Stimulated activated CD4-positive, alpha-beta T cell treated with anti-CD3 and anti-CD28 coated beads, Interleukin-15, amount 100 ng/mL, for 1 hour (primary cell): ENCODE measurements at places on chromosomes 13 and 19.

GRCh38 chr19:23116802-23117571, at the start of gene ZNF730:
ZNF730 (plus strand) TSS chr19:23117025; CDS start chr19:23117174, 149 bp downstream.
- DNase-seq: no peak

DNA sequence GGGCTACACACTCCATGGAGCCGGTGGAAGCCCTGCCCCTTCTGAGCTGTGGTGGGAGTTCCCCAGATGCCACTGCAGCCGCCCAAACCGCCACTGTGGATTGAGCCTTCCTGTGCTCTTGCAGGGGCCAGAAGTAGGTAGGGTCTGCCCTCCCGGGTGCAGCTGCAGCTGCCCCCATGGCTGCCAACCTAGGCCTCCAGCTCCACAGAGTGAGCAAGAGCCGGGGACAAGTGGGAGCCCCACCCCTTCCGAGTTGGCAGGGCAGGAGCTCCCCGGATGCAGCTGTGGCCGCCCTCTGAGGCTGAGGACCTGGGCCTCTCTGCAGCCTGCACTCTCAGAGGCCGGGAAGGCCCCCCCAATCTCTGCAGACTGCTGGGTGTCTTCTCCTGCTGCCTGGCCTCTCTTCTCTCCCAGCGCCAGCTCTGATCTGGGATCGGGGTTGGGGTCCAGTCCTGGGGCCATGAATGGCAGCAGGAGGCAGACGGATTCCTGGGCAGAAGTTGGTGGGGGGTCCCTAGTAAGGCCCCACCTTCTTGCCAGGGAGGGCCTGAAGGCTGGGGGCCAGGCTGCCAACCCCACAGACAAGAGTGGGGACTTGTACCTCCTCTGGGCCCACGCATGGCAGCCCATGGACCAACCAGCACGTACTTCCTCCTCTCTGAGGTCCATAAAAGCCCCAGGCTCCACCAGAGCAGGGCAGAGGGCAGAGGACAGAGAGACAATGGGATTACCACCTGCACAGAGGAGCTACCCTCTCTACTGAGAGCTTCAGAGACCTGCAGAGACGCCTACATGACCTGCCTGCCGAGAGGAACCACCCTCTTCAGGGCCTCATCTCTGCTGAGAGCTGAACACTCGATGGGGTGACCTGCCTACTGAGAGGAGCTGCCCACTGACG, 28.9 kb downstream of the AP2S1 start:
- peak; percentile 40 for DNase-seq

GRCh38 chr13:48230541-48230940, 2.5 kb upstream of the ITM2B start:
- DNase-seq: no peak

DNA sequence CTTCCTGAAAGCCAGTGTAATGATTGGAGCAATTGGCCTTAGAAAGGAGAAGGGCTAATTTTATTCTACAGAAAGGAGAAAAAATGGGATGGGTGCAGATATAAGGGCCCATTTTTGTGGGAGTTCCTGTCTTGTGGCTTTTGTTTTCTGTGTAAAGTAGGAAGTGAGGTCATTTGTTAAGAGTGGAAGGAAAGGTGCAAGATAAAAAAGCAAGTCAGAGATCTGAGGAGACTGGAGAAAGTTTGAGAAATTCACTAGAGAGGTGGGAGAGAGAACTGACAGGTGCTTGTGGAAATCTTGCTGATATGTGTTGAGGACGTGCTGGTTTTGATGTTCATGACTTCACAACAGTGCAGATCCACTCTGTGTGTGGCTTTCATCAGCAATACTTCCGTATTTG, 349.4 kb downstream of the DLEU7 start:
- no peak for DNase-seq

- DNase-seq: no peak
Measured at GRCh38 chr19:10648360-10648759, 5.8 kb upstream of the ILF3 start.

DNA sequence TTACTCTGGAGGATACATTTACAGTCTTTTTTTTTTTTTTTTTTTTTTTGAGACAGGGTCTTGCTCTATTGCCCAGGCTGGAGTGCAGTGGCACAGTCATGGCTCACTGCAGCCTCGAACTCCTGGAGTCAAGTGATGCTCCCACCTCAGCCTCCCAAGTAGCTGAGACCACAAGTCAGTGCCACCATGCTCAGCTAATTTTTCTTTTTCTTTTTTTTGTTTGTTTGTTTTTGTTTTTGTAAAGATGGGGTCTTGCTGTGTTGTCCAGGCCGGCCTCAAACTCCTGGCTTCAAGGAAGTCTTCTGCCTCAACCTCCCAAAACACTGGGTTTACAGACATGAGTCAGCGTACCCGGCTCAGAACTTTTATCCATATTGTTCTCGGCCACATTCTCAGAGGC, 64.5 kb downstream of the INSR start:
- DNase-seq: no peak

DNA sequence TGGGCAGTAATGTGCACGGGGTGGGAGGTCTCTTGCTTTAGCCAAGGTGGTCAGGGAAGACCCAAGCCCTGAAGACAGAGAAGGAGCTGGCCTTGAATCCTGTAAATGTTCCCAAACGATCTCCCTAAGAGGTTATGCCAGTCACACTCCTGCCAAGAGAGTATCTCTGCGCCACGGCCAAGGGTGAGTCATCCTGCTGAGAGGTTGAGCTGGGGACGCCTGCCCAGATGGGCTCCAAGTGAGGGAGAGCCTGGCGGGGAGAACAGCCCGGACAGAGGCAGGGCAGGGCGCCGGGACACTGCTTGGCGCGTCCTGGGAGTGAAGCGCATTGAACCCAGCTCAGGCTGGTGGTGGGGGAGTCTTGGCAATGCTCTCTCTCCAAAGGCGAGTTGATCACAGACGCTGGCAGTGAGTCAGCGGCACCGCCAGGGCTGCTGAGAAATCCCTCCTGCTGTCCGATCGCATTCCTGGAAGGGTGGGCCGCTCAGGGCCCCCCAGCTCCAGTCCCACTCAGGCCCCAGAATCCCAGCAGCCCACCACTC, 16.4 kb downstream of the SULT2B1 start:
- no peak for DNase-seq

DNA sequence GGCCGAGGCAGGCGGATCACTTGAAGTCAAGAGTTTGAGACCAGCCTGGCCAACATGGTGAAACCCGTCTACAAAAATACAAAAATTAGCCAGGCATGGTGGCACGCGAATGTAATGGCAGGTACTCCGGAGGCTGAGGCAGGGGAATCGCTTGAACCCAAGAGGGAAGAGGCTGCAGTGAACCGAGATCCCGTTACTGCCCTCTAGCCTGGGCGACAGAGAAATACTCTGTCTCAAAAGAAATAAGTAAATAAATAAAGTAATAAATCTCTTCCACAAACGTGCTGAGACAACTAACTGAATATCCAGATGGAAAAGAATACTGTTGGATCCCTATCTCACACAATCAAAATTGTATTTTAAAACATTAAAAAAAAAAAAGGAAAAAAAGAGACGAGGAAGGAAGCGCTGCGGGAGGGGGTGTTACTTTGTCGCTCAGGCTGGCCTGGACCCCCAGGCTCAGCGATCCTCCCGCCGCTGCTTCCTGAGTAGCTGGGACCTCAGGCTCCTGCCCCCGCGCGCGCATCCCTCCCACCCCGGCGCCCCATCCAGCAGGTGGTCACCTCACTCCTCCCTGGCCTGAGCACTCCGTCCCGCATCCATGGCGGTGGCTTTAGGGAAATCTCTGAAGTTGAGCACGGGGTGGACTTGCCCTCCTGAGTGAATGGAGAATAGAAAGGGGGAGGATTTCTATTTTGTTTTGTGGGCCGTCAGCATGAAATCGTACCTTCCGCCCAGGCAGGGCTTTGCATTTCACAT, 628 bp upstream of the ZNF813 start:
- no peak for DNase-seq

GRCh38 chr13:63093907-63094469, 1678.3 kb upstream of the PCDH20 start:
- DNase-seq: no peak

GRCh38 chr19:19900729-19901444, at the start of gene ZNF93:
ZNF93 (plus strand) TSS chr19:19900946; CDS start chr19:19901089, 143 bp downstream.
- DNase-seq: peak; percentile 69

GRCh38 chr19:45376045-45376724, 5.8 kb upstream of the ERCC2 start:
- no peak for DNase-seq

- no peak for DNase-seq
Measured at GRCh38 chr13:27599845-27600553, 20.3 kb downstream of the LNX2 start.

DNA sequence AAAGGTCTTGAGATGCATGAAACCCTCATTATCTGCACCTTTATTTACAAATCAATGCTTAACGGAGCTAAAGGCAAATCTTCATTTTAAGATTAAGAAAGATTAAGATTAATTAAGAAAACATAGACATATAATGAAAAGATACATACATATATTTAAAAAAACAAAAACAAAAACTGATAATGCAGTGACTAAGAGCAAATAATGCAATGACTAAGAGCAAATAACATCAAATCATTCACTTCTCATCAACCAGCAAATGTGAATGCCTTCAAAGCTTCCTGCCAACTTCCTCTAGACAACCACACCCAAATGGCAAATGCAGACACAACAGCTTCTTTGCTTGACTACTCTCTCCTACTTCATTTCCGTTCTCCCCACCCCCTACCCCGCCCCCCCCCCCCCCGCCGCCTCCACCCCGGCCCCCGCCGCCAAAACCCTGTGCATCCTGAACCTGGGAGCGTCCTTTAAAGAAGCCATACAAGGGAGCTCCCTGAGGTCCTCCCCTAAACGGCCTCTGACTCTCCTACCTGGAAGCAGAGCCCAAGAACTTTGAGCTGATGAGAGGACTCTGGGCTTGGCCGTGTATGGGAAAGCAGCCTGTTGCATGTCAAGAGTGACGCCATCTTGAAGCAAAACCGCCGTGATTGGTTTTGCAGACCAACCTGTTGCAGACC, 24.5 kb downstream of the TEX101 start:
- DNase-seq: no peak

DNA sequence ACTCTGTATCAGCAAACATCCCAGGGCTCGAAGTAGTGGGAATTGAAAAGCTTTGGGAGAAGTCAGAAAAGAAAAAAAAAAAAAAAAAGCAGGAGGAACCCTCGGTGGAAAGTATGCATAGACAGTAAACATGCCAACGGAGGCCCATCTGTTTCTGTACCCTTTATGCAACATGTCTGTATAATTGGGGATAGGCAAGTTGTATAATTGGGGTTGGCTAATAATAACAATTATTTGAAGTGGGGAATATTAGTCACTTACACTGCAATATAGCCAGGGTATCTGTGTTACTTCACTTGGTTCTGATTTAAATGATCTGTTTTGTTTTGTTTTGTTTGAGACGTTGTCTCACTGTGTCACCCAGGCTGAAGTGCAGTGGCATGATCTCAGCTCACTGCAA, 12.1 kb upstream of the IGFL4 start:
- no peak for DNase-seq

GRCh38 chr13:99572131-99572530, 70.9 kb downstream of the TM9SF2 start:
- DNase-seq: no peak

DNA sequence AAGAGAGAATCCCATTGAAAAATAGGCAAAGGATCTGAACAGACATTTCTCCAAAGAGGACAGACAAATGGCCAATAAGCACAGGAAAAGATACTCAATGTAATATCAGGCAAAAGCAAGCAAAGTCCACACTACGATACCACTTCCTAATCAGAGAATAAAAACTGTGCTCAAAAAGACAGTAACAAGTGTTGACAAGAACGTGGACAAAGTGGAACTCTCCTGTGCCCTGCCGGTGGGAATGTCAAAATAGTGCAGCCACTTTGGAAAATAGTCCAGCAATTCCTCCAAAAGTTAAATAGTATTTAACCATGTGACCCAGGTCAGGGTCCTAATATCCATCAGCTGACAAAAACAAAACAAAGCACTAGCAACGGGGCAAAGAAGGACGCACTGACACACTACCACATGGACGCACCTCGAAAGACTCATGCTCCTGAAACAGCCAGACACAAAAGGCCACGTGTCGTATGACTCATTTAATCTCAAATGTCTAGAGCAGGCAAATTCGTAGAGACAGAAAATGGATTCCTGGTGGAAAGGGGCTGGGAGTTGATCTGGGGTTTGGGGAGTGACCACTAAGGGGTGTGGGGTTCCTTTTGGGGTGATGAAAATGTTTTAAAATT, 5.2 kb downstream of the MIER2 start:
- DNase-seq: no peak

DNA sequence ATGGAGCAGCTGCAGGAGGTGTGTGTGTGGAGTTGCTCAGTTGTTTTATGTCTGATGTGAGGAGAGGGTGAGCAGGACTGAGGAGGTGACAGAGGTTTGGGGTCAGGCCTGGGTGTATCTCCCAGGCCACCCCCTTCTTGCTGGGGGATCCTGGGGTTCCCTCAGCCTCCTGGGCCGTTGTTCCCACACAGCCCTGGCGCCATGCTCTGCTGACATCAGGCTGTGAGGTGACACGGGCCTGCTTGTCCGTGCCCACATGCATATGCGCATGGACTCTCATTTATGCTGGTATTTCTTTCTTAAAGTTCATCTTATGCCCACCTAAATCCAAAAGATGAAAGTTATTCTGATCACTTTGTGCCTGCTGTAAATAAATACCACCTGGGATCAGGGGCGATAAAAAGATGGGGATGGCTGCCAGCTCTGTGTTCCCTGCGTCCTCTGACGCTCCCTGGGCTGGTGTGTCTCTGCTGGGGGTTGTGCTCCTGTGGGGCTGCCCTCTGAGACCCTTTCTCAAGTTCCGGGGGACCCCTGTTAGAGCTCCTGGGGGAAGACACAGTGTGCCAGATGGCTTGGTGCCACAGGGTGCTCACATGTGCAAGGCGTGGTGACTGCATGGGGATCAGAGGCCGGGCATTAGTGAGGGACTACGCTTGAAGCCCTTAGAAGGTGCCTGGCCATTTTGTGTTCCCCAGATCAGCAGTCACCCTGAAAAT, 12.6 kb downstream of the NAXD start:
- no peak for DNase-seq

GRCh38 chr13:25775986-25776385, 275.8 kb downstream of the SHISA2 start:
- no peak for DNase-seq

DNA sequence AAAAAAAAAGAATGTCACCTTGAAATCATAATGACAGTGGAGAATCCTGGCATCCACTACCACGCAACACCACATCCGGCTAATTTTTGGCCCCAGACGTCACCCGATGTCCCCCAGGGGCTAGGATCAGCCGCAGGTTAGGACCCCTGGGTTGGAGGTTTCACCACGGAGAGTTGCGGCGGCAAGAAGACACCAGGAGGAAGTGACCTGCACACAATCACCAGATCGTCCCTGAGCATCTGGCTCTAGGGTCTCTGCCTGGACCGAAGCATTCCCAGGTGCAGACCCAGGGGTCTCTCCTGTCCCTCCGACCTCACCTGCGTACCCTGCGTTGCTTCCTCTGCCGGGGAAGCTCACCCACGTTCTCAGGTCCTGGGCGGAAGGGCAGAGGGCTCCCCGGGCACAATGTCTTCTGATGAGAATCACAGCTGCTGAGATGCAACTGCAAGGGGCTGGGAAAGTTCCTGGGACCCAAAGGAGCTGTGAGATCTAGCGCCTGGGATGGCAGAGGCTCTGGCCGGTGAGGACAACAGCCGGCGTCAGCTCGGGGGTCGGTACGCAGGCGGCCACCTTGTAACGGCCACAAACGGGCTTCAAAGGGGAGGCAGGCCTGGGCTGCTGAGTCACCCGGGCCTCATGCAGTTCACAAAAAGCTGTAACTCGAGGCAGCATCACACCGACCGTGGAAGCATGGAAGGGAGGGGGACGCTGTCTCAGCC, 111.2 kb downstream of the GADD45B start:
- no peak for DNase-seq

GRCh38 chr19:5358173-5358800, 17.7 kb upstream of the PTPRS start:
- no peak for DNase-seq

- DNase-seq: no peak
Measured at GRCh38 chr19:7858109-7858770, 15.9 kb downstream of the PRR36 start.
